ENCODE measurements at places on chromosomes 1 and 21.

DNA sequence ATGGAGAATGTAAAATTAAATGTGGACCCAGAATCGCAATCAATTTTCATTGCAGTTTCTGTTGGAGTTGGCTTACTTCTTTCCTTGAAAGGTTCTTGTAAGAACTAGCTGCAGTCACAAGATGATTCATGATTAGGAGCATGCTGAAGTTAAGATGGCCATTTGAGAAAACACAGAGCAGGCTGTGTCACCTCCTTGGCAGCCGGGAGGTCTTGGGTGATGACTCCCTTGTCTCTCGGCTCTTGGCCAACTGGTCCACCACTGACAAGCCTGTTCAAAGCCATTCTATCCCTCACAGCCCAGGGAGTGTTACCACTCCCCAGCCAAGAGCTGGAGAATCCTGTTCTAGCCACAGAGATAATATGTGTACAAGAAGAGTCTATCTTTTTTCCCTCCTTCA is 40.6 kb downstream of the OPTC start:
- DNase-seq, result no peak

GRCh38 chr1:1536019-1536937 is 4.1 kb downstream of the TMEM240 start:
- DNase-seq, result no peak

GRCh38 chr1:96550061-96550460 is 171.5 kb upstream of the PTBP2 start:
- no peak for DNase-seq

- DNase-seq, result no peak
Measured at GRCh38 chr1:214718724-214719123, 115.7 kb downstream of the CENPF start.

DNA sequence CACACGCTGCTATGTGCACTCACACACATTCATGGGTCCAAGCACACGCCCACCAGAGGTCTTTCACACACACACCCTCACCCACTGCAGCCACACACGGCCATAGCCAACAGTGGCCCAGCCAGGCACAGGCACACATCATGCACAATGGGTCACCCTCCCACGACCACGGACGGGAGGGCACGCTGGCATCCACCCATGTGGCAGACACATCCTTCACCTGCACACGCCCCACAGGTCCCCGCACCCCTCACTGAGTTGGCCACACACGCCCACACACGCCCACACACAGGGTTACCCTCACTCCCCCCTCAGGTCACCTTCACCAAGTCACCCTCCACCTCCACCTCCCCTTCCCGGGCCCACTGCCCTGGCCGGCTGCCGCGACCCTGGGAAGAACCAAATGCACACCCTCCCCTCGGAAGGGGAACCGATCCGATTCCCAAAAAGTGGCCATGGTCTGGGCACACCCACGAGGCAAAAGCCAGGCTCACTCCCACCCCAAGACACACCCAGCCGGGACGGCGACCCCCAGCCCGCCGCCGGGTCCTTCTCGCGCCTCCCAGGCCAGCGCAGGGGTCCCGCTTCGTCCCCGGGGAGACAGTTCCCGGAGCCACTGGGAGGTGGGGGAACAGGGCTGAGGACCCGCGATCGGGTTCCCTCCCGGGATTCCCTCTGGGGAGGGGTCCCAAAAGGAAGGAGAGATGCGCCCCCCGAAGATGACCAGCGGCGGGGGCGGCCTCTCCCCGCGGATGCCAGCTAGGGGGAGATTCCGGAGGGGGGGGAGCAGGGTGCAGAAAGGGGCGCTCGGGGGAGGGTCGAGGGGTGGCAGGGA is 860 bp downstream of the SDC3 start:
- no peak for DNase-seq

DNA sequence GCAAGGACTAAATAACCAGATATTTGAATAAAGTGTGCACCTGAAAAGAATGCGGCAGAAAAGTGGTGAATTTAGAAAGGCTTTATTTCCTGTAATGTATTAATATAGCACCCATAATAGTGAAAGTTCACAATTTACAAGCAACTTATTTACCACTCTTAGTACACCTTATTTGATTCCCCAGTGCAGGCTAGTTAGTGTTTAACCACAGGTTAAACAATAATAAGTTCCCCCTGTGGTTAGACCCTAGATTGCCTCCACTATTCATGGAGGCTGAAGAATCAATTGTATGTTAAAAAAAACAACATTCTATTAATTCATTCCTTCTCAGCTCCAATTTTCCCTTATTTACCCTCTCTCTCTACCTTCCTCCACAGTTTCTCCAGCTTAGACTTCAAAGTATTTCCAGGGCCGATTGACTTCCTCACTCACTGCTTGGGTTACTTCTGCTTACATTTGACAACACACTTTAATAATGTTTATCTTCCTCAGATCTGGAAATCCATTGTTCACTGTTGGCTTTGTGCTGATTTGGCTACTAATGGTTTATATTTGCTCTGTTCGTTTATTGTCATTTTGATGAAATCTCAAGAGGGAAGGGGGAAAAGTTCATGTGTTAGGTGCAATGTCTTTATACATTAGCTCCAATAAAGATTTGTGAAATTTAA is 796.3 kb downstream of the BRINP3 start:
- no peak for DNase-seq

GRCh38 chr1:211336161-211336560 is 9.5 kb downstream of the TRAF5 start:
- DNase-seq, result no peak

DNA sequence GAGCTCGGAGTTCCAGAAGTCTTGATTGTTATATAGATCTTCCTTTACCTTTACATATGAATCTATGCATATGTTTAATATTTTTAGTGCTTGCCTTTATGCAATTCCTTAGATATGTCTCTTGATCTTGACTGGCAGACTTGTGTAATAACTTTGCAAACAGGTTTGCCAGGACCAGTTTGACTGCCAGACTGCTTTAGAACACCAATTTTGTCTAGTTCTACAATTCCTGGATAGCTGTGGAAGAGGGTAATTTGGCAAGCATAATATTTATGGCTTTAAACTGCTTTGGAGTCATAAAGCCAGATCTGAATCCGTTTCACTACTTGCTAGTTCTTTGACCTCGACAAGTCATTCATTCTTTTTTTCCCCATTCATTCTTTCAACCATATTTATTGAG is 250.0 kb downstream of the FAF1 start:
- no peak for DNase-seq

DNA sequence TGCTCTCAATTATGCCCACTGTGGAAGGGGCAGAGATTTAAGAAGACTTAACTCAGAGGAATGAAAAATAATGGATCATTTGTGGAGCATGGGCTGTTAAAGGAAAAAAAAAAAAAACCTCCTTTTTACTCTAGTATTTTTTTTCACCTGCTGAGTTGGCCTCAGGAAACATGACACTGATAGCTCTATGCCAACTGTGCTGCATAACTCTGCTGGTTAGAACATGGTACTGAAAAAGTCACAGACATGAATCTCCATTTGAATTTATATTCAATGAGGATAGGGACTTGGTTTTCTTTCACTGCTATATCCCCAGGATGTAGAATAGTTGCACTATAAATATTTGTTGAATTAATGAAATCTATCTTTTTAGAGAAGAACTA is 86.1 kb upstream of the KIAA0040 start:
- no peak for DNase-seq

DNA sequence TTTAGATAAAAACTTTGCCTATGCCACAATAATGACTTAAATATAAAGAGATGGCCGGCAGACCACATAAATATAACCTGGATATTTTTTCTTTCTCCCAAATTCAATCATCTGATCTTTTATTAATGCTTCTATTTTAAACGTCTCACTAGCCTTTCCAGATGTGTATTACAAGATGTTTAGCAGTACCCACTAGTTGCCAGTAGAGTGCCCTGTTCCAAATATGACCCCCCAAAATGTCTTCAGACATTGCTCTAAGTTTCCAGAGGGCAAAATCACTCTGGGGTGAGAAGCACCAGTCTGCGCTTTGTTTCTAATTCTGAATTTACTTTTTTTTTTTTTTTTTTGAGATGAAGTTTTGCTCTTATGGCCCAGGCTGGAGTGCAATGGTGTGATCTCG is 268.1 kb downstream of the GRIK1 start:
- DNase-seq, result no peak

DNA sequence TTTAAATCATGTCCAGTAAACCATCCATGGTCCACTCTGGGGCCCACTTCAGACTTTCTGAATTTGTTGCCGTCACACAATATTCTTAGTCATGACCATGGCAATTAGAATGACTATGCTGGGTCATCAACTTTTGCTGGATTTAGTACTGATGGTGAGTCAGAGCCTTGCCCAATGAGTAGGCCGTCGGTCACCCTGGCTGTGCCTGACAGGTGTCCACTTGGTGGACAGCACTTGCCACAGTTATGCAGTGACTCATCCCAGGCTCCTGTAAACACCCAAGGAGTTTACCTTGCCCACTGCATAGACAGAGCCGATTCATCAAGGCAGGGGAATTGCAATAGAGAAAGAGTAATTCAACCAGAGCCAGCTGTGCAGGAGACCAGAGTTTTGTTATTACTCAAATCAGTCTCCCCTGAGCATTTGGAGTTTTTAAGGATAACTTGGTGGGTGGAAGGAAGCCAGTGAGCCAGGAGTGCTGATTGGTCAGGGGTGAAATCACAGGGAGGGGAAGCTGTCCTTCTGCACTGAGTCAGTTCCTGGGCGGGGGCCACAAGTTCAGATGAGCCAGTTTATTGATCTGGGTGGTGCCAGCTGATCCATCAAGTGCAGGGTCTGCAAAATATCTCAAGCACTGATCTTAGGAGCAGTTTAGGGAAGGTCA is 333.8 kb downstream of the PTPRU start:
- no peak for DNase-seq

Data from stimulated activated CD4-positive, alpha-beta T cell treated with anti-CD3 and anti-CD28 coated beads, TNF-alpha, amount 100 ng/mL, for 4 hours (primary cell).